Spinal cord (tissue), 10 donors: ENCODE measurements at places on chromosomes 13 and 19. TPM values are rescaled to one million over a fixed set of nuclear protein-coding genes. Genes with fewer than 3 reads are reported as not detected.

The MCEMP1 gene
- total RNA-seq = 1.7 TPM

The MRPS31 gene
- 28.7 TPM for total RNA-seq

The MAST1 gene
- total RNA-seq = 39.1 TPM

- no peak for DNase-seq
- H3K4me1 ChIP-seq = peaks cover 12% of the 10 kb centered on the region
- H3K27me3 ChIP-seq = no peaks in the 10 kb centered on the region
- H3K36me3 ChIP-seq = no peaks in the 10 kb centered on the region
- peak overlapping the region; percentile 96 for H3K27ac ChIP-seq
These were observed 949 bp upstream of the ZNF260 start for GRCh38 chr19:36528921-36529518.

- no peaks in the 10 kb centered on the region for H3K36me3 ChIP-seq
- no peak overlapping the region for H3K4me3 ChIP-seq
- no peaks in the 10 kb centered on the region for H3K27me3 ChIP-seq
- no peak overlapping the region for H3K27ac ChIP-seq
These were observed 215.9 kb upstream of the SOX21 start for GRCh38 chr13:94928127-94928775.

The VSTM1 gene
- total RNA-seq = 0.28 TPM

DNA sequence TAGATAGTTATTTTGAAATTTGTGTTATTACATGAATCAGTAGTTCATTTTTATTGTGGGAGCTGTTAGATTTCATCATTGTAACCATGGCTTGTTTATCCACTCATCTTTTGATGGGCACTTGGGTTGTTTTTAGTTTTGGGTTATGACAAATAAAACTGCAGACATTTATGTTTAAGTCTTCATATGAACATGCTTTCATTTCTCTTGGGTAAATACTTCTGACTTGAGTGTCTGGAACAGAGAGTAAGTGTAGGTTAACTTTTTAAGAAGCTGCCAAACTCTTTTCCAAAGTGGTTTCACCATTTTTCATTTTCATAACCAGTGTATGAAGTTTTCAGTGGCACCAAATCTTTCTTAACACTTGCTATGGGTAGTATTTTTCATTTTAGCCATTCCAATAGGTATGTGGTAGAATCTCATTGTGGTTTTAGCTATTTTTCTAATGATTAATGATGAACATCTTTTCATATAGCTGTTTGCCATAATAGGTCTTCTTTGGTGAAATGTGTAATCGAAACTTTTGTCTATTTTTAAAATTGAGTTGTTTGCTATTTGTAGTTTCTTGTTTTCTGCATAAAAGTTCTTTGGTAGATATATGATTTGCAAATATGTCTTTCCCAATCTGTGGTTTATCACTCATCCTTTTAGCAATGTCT lies 17.9 kb downstream of the SLAIN1 start:
- no peak overlapping the region for H3K4me3 ChIP-seq
- no peaks in the 10 kb centered on the region for H3K4me1 ChIP-seq
- H3K36me3 ChIP-seq = no peaks in the 10 kb centered on the region
- H3K27me3 ChIP-seq = no peaks in the 10 kb centered on the region
- DNase-seq = no peak

The FOXO1 gene
- 23.3 TPM for total RNA-seq

DNA sequence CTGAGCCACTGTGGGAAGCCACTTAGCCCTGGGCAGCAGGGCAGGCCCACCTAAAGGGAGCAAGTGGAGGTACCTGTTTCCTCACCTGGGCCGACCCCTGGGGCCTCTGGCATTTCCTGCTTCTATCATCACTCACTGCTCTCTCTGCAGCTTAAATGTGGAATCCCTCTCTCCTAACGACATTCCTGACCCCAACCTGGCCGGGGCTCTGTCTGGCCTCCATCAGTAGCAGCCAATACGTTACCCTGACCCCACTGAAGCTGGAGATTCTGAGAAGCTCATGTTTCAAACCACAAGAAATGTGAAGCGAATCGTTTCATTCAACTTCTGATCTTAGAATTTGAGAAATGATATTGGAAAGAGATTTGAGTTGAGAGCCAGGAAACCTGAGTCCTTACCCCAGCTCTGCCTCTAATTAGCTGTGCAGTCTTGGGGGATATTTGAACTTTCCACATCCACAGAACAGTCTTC lies 39.9 kb downstream of the DOCK9 start:
- H3K36me3 ChIP-seq = no peaks in the 10 kb centered on the region
- H3K27ac ChIP-seq = peak overlapping the region; percentile 29
- peaks cover 3% of the 10 kb centered on the region for H3K4me1 ChIP-seq
- H3K27me3 ChIP-seq = no peaks in the 10 kb centered on the region

DNA sequence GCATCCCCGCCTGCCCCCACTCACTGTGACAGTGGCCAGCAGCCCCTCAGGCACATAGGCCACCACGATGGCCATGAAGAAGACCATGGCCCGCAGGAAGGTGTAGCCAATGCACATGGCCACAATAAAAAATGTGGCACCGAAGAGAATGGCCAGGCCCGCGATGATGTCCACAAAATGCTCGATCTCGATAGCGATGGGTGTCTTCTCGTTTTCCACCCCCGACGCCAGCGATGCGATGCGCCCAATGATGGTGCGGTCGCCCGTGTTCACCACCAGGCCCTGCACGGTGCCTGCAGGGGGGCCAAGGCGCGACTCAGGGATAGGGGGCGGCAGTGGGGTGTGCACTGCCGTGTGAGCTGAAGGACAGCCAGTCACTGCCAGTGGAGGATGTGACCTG lies 3.7 kb downstream of the ATP4A start:
- H3K36me3 ChIP-seq = no peaks in the 10 kb centered on the region
- DNase-seq = no peak
- H3K4me1 ChIP-seq = peaks cover 15% of the 10 kb centered on the region
- H3K4me3 ChIP-seq = no peak overlapping the region
